ENCODE measurements at places on chromosomes 1 and 21. TPM values are rescaled to one million over a fixed set of nuclear protein-coding genes. Genes with fewer than 3 reads are reported as not detected.

The CLIC6 gene
- total RNA-seq: 6.8 TPM

The CD244 gene
- 0.70 TPM for total RNA-seq

GRCh38 chr21:44398499-44398898 is 45.1 kb downstream of the TRPM2 start:
- DNase-seq: no peak

DNA sequence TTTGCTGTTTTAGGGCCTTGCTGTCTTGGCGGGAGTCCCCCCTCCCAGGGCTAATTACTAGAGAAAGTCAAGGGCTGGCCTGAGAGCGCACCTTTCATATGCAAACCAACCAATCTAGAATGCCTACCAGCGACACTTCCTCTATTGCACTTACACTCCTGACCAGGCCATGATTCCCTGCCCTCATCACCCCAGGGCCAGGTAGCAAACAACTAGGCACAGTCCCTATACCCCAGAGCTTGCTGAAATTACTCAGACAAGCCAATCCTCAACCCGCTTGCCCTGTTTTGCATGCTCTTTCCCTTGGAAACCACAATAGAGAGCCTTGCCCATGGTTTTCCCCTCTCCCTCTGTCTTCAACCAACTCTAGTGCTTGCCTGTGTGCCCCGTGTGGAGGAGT is 70.3 kb downstream of the URB2 start:
- no peak for DNase-seq

- DNase-seq: no peak
Observed at GRCh38 chr1:218266356-218266755, 18.7 kb upstream of the RRP15 start.

- no peak for DNase-seq
Observed at GRCh38 chr1:162927421-162927820, 66.4 kb upstream of the CCDC190 start.

GRCh38 chr1:235375919-235376605 is 8.8 kb downstream of the TBCE start:
- DNase-seq: no peak

GRCh38 chr1:85894651-85895050 is 186.4 kb upstream of the ZNHIT6 start:
- no peak for DNase-seq

DNA sequence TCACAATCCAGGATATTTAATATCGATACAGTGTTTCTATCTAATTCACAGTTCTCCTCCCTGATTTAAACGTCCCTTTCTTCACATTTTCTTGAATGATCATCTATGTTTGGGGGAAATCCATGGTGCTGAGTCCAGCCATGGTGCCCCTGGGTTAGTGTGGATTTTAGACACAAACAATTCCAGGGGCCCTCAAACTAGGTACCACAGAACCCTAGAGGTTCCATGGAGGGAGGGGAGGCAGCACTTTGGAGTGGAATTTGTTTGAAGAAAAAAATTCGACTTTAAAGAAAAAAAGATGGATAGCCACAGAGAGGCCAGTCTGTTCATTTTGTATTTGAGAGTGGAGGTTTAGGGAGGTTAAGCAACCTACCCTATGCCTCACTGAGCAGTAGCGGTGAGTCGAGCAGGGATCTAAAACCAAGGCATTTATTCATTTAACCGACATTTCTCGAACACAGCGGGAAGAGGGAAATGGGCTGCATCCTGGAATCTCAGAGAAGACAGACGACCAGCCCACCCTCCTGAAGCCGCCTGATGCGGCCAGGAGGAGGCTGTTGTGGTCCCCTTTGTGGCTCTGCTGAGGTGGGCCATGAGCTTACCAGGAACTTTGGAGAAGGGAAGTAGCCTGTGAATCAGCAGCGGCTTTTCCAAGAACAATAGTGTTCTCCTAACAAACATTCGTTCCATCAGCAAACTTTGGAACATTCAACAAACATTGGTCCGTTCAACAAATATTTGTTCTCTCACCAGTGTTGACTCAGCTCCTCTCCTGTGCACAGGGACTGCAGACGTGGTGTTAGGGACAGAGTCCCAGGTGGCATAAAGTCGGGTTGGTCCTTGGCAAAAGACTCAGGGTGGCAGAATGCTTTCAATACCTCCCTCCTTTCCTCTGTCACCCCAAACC is 103.5 kb upstream of the ZBTB40 start:
- no peak for DNase-seq

GRCh38 chr1:36436821-36437220 is 13.4 kb downstream of the OSCP1 start:
- no peak for DNase-seq

- DNase-seq: no peak
Observed at GRCh38 chr1:4614371-4615137, 39.9 kb upstream of the AJAP1 start.
